Upper lobe of left lung (tissue), 6 donors: ENCODE measurements at places on chromosomes 3 and 15. TPM values are rescaled to one million over a fixed set of nuclear protein-coding genes. Genes with fewer than 3 reads are reported as not detected.

The SEMA7A gene
- total RNA-seq, result 2.2 TPM

The A4GNT gene
- not detected for total RNA-seq

The CRELD1 gene
- 40.5 TPM for total RNA-seq

The CHL1 gene
- total RNA-seq, result 4.2 TPM

The MRPL46 gene
- total RNA-seq, result 13.6 TPM

The CDHR4 gene
- 6.0 TPM for total RNA-seq

The PLA1A gene
- total RNA-seq, result 6.4 TPM

The GREM1 gene
- 3.9 TPM for total RNA-seq

The ARGFX gene
- not detected for total RNA-seq

The GOLGA8S gene
- total RNA-seq, result not detected

The ZNF385D gene
- total RNA-seq, result 1.8 TPM

The PODXL2 gene
- 1.7 TPM for total RNA-seq

The NOX5 gene
- total RNA-seq, result 5.7 TPM

The NANOGP8 gene
- not detected for total RNA-seq

The P2RY14 gene
- total RNA-seq, result 4.8 TPM

The VEPH1 gene
- total RNA-seq, result 157 TPM

The SLC22A14 gene
- total RNA-seq, result not detected

The TMPRSS7 gene
- not detected for total RNA-seq
